ENCODE measurements at places on chromosomes 6 and 20. TPM values are rescaled to one million over a fixed set of nuclear protein-coding genes. Genes with fewer than 3 reads are reported as not detected.

Gene FAM229B
- 27.8 TPM for total RNA-seq

Gene PTK6
- total RNA-seq: 2.8 TPM

Gene PDYN
- not detected for total RNA-seq

Gene ETV7
- 0.79 TPM for total RNA-seq

Gene MAPK13
- 5.6 TPM for total RNA-seq

Gene ENPP4
- total RNA-seq: 13.6 TPM

Gene CDC40
- 33.9 TPM for total RNA-seq

Gene GNMT
- total RNA-seq: 0.42 TPM

Gene IPCEF1
- total RNA-seq: 3.0 TPM

Gene CCN2
- total RNA-seq: 85.8 TPM

Gene SPATA25
- 1.7 TPM for total RNA-seq

Gene TP53TG5
- 0.69 TPM for total RNA-seq

Gene SLC22A23
- 6.6 TPM for total RNA-seq

Gene ADGRG6
- total RNA-seq: 124 TPM

Gene TCP11
- total RNA-seq: 0.37 TPM

Gene ZNF391
- total RNA-seq: 6.9 TPM

Gene SRMS
- total RNA-seq: 0.48 TPM

Gene IL22RA2
- total RNA-seq: not detected

All from urinary bladder (tissue), 4 donors.